A549 treated with CORT108297 at 1 μM for 4 hours (cell line): ENCODE measurements at places on chromosomes 16 and 17. TPM values are rescaled to one million over a fixed set of nuclear protein-coding genes. Genes with fewer than 3 reads are reported as not detected.

Gene CD79B
- total RNA-seq, result 0.10 TPM in 1 of 5 replicates, not detected in the others

Gene PPP4C
- 130 to 155 TPM (median 149 TPM) in 5 replicates for total RNA-seq

Gene CRYM
- total RNA-seq, result 1.8 to 1.9 TPM (median 1.8 TPM) in 5 replicates

Gene USP31
- 9.7 to 11.4 TPM (median 10.3 TPM) in 5 replicates for total RNA-seq

Gene MPP2
- 1.6 to 2.4 TPM (median 1.9 TPM) in 5 replicates for total RNA-seq

Gene CDC42EP4
- total RNA-seq, result 59.6 to 77.9 TPM (median 74.8 TPM) in 5 replicates

Gene CEMP1
- 0.07 to 0.13 TPM (median 0.08 TPM) in 3 of 5 replicates, not detected in the others for total RNA-seq

Gene SLC52A1
- total RNA-seq, result 0.44 to 1.2 TPM (median 0.95 TPM) in 5 replicates

Gene ZNF785
- total RNA-seq, result not detected in 5 replicates

Gene TPSG1
- 0.08 to 0.24 TPM (median 0.13 TPM) in 3 of 5 replicates, not detected in the others for total RNA-seq

Gene ZNF423
- 0.06 to 0.46 TPM (median 0.07 TPM) in 5 replicates for total RNA-seq

Gene GDPD1
- total RNA-seq, result 0.51 to 1.2 TPM (median 0.90 TPM) in 5 replicates

Gene HBA2
- 0.24 to 0.60 TPM (median 0.47 TPM) in 4 of 5 replicates, not detected in the other for total RNA-seq

Gene GPRC5B
- total RNA-seq, result 26.3 to 33.2 TPM (median 28.3 TPM) in 5 replicates

Gene INCA1
- total RNA-seq, result 1.3 to 1.7 TPM (median 1.4 TPM) in 5 replicates

Gene SLC4A1
- 0.01 TPM in 1 of 5 replicates, not detected in the others for total RNA-seq

Gene SSTR5
- 0.25 to 0.37 TPM (median 0.33 TPM) in 5 replicates for total RNA-seq

Gene SBK1
- total RNA-seq, result 0.20 to 0.37 TPM (median 0.34 TPM) in 5 replicates

Gene MAF
- total RNA-seq, result 0.13 to 0.84 TPM (median 0.55 TPM) in 5 replicates

Gene TRPV3
- 0.24 to 0.46 TPM (median 0.37 TPM) in 5 replicates for total RNA-seq

Gene CCL17
- not detected in 5 replicates for total RNA-seq
